ENCODE measurements at places on chromosomes 3 and 15.

DNA sequence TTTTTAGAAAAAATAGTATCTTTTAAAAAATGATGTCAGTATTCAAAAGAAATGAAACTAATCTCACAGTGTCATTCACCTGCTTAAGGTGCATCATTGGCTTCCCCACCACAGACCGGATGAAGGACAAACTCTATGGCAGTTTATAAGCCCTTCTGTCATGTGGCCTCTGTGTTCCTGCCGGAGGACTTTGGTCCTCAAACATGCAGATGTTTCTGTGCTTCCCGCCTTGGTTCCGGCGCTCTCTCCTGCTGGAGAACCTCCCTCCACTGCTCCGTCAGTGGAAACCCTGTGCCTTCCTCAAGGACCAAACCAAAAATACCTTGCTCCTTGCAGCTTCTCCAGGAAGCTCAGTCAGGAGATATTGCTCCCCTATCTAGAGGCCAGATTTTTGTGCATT lies 326.3 kb downstream of the UACA start:
- DNase-seq = no peak

DNA sequence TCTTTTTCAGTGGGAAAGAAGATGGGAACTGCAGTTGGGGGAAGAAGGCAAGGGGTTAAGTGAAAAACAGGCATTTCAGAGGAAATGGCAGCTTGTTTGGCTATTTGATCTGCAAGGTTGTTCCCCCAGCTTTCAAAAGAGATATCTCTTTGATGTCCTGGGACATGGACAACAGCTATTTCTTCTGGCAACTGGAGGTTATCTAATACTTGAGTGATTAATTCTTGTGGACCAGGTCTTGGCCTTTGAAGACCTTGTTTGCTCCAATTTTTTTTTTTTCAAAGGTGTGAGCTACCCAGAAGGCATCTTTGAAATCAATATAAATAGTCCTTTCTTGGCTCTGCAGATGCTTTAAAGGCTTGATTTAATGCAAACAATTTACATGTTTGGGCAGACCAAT lies 51.5 kb downstream of the KATNBL1 start:
- DNase-seq = no peak

GRCh38 chr3:40379674-40380306 lies 7.2 kb upstream of the ENTPD3 start:
- no peak for DNase-seq

DNA sequence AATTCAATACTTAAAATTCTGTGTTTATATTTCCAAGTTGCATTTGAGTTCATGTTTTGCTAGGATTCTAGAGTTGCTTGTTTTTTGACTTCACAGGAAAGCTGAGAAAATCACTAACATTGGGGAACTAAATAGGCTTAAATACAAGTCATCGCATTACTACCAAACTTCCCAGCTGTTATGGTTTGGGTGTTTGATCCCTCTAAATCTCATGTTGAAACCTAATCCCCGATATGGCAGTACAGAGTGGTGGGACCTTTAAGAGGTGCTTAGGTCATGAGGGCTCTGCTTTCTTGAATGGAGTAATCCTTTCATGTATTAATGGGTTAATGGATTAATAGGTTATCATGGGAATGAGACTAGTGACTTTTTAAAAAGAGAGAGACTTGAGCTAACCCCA lies 77.2 kb upstream of the ARPP21 start:
- no peak for DNase-seq

DNA sequence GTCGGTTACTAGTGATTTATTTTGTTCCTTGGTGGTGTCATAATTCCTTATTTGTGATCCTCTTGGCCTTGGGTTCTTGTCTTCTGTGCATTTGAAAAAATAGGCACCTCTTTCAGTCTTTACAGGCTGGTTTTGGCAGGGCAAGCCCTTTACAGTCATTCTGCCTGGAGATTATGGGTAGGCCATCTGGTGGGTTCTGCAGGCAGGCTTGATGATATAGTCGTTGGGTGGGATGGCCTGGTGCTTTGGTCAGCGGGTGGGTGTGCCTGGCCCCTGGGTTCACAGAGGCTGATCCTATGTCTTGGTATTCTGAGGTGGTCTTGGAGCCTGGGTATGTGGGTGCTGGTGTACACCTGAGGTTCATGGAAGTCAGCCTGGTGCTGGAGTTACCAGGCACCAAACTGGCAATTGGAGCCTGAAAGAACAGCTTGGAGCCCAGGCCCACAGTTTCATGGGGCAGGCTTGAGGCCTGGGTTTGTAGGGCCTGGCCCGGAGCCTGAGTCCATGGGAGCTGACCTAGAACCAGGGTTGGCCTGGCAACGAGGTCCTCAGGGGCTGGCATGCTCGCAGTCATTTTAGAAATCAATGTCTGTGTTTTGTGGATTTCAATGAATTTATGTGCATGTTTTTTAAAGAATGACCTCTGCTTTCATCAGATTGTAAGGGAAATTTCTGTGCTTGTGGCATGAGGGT lies 63.3 kb downstream of the DOCK3 start:
- DNase-seq = no peak

GRCh38 chr3:73405853-73406252 lies 218.9 kb downstream of the PDZRN3 start:
- DNase-seq = no peak

DNA sequence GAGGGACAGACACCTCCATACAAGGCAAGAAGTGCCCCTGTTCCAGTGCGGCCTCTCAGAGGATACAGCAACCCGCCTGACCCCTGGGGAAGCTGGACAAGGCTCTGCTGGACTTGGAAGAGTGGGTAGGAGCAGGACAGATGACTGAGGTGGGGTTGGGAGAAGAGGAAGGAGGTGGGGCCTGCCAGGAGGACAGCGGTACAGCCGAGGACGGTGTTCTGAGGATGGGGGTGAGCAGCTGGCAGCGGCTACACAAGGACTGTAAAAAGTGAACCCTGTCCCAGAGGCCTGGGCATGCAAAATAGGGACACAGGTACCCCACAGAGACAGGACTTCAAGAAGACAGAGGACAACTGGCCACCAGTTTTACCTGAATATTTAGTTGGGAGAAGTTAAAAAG lies 23.5 kb upstream of the ELP6 start:
- no peak for DNase-seq

DNA sequence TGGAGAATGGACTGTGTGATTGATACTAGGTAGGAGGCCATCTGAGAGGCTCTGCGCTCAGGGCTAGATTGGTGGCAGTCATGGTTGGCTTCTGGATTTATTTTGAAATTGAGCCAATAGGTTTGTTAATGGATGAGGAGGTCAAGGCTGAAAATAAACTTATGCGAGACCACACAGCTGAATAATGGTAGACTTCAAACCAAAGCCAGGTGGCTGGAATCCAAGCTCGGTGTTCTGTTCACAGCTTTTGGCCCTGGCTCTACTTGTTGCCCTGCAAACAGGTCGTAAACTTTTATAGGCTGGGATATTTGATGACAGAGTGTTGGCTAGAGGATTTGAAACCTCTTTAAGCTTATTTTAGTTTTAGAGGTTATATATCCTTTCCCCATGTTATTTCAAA lies 160.4 kb downstream of the CHL1 start:
- no peak for DNase-seq

- DNase-seq = no peak
Measured at GRCh38 chr3:42608581-42608980, 8.1 kb downstream of the NKTR start.

- no peak for DNase-seq
Measured at GRCh38 chr15:57923750-57924149, 141.8 kb downstream of the ALDH1A2 start.

- DNase-seq = no peak
Measured at GRCh38 chr3:157588386-157589060, 85.3 kb upstream of the VEPH1 start.

GRCh38 chr15:68888419-68888818 lies 41.9 kb upstream of the SPESP1 start:
- DNase-seq = no peak

DNA sequence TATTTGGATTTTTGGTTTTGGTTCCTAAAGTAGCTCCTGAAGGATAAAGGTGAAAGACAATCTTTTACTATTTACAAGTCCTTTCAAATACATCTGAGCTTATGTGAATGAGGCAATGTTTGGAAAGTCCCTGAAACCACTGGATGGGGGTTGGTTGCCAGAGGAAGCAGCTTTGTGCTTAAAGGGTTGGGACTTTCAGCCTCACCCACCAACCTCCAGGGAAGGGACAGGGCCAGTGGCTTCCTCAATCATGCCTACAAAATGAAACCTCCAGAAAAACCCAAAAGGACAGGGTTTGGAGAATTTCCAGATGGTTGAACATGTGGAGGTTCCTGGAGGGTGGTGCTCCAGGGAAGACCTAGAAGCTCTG lies 20.9 kb upstream of the ABHD17C start:
- no peak for DNase-seq

GRCh38 chr15:30939161-30939560 lies 35.4 kb downstream of the FAN1 start:
- DNase-seq = no peak

GRCh38 chr3:109804697-109805096 lies 467.4 kb upstream of the DPPA4 start:
- DNase-seq = no peak

DNA sequence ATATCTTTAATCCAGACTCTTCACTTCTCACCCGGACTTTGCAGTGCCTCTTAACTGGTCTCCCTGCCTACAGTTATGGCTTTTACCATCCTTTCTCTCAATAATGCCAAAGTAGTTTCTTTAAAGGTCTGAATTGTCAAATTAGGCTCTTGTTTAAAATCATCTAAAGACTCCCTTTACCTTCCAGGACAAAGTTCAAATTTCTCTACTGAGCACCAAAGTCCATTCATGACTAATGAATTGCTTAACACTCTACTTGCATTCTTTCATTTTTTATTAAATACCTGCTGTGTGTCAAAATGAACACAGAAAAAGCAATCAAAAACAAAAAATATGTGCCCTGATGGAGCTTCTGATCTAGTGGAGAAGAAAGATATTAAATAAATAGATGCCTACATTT lies 472.4 kb upstream of the UBE2E2 start:
- no peak for DNase-seq

- no peak for DNase-seq
Measured at GRCh38 chr15:66620744-66621344, 55.0 kb upstream of the LCTL start.

DNA sequence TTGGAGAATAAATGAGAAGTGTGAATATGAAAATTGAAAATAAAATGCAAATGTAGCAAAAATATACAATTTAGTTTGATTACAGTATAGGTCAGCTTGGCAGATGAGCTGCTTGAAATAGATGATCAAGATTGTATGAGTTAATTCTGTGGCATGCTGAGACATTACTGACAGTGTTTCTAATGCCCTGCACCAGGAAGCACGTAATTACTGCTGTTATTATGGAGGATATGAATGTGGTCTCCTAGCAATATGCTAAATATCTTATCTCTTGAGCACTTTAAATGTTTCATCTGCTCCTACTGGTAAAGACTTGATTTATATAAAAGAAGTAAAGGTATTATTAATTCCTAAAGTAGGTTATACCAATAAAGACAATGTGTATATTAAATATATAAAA lies 1015.5 kb downstream of the PLOD2 start:
- DNase-seq = no peak

DNA sequence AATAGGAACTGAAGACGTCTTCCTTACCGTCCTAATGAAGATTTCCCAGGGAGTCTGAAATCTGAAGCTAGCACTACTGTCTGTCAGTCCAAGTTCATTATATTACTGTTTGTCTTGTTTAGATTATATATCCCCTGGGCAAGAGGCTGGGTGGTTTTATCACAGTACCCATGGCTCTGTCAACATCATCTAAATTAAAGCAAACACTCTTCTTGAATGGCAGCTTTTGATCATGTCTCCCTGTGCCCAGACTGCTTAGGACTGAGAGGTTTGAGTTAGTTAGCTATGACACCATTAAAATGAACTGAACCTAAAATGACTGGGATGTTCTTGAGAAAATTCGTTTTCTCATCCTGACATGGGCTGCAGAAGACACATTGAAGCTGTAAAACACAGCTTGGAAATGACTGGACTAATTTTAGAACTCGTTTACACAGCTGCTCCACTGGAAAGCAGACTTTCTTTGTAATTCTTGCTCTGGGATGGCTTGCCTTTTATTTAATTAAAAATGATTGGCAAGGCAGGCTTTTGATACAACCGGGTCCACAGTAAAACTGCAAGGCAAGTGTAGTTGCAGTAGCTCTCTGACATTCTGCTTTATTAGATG lies 243.5 kb downstream of the MFSD1 start:
- no peak for DNase-seq

DNA sequence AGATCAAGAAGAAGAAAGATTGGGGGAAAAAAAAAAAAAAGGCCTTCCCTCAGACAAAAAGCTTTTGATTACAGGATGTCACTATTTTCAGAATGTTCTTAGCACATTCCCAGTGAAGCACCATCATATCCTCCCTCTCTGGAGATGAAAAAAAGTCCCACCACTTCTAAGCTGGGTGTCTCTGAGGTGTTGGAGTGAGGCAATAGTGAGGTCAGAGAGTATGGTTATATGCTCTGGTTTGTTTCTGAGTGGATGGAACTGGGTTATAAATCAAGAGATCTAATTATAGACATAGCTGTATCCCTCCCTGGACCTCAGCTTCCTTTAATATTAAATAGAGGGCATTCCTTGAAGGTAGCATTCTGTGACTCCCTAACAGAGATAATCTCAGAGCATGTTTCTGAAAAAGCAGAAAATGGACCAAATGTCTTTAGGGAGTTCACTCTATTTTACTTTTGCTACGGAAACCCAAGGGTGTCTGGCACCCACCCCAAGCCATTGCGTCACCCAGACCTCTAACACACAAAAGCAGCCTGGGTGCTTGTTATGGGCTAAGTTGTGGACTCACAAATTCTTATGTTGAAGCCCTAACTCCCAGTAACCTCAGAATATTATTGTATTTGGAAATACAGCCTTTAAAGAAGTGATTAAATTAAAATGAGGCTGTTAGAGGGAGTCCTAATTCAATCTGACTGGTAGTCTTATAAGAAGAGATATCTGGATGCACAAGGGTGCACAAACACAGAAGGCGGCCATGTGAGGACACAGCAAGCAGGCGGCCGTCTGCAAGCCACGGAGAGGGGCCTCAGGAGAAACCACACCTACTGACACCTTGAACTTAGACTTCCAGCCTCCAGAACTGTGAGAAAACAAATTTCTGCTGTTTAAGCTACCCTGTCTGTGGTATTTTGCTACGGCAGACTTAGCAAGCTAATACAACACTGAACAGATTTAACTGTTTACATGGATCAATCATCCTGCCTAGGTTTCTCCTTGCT lies 81.5 kb downstream of the MB21D2 start:
- peak; percentile 33 for DNase-seq

- DNase-seq = no peak
Measured at GRCh38 chr15:45048794-45049631, 26.0 kb downstream of the SORD start.

DNA sequence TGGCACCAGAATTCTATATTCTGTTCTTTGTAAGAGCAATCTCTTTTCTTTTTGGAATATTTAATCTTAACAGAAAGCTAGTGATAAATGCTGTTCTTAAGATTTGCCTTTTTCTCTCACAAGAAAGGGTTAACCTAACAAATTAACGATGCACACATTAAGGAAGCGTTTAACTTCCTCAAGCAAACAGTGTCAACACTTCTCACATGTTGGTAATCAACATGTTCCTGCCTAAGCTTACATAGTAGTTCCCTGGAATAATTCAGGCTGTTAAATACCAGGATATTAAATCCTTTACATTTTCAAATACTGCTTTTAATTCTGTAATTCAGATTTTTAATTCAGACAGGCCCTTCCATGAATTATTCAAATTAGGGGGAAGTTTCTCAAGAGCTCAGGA lies 67.4 kb upstream of the RPL35A start:
- DNase-seq = no peak
